ENCODE measurements at places on chromosomes 16 and 17. TPM values are rescaled to one million over a fixed set of nuclear protein-coding genes. Genes with fewer than 3 reads are reported as not detected.

The ZNF500 gene
- total RNA-seq = 31.2 TPM

The SLFN14 gene
- 0.76 TPM for total RNA-seq

The CTRB1 gene
- total RNA-seq = not detected

The CCL23 gene
- not detected for total RNA-seq

The ARL17A gene
- total RNA-seq = 4.4 TPM

The TEX19 gene
- total RNA-seq = not detected

The PRSS33 gene
- not detected for total RNA-seq

The USP32 gene
- total RNA-seq = 40.3 TPM

The GJD3 gene
- total RNA-seq = 0.83 TPM

The TAT gene
- not detected for total RNA-seq

The ZDHHC1 gene
- total RNA-seq = 23.6 TPM

The GRN gene
- 102 TPM for total RNA-seq

The PCGF2 gene
- 5.9 TPM for total RNA-seq
